ENCODE measurements at places on chromosomes 1 and 21.

GRCh38 chr1:222251847-222252246 is 296.1 kb downstream of the HHIPL2 start:
- DNase-seq = no peak

DNA sequence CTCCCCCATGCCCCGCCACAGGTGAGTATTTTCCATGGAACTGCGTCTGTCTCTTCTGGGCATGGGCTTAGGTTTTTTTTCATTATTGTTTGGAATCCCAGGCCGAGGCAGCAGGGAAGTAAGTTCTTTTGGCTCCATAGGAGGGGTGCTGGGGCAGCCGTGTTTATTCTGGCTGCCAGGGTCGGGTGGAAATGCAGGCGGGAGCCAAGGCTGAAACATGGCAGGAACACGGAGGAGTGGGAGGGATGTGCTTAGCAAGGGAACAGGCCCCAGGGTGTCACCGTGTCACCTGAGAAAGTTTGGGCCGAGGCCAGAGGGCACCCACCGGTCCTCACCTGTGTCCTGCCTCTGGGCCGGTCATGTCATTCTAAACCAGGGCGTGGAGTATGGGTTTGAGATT is 4.5 kb upstream of the DHRS3 start:
- no peak for DNase-seq

DNA sequence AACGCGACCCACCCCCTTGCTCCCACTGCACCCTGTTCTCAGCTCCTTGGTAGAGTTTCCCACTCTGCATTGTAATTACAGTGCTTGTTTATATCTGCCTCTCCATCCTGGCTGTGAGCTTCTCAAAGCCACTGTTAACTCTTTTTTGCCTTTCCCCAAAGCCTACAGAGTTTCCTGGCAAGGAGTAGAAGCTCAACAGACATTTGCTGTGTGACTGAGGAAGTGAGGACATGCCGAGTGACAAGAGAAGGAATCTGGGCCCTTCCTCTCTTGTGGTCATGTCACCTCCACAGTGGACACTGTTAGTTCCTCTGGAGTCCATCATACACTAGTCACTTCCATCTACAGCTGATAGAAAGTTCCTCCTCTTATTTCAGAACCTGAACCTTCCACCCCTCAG is 6.1 kb upstream of the IGSF8 start:
- peak; percentile 78 for DNase-seq

- DNase-seq = no peak
These were observed 303.3 kb upstream of the ESRRG start for GRCh38 chr1:217026531-217026930.

- DNase-seq = no peak
These were observed 66.0 kb downstream of the SYDE2 start for GRCh38 chr1:85134583-85135391.

DNA sequence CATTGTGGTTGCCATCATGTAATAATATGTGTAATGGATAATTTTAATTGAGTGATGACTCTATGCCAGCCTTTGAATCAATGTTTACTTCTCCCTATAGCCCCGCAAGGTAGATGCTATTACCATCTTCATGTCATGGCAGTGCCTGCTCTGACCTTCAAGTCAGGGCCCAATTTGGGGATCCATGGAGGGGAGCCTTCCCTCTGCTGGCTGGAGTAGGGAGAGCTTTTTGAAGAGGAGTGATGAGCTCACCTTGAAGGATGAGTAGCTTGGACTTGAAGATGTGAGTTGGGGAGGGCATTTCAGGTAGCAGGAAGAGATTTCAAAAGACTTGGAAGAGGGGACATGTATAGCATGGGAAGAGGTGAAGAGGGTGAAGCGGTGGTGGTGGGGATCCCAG is 189.2 kb downstream of the FOXD2 start:
- no peak for DNase-seq

GRCh38 chr1:245715291-245715701 is 560.5 kb downstream of the KIF26B start:
- no peak for DNase-seq
